ENCODE measurements at places on chromosomes 7 and 10. TPM values are rescaled to one million over a fixed set of nuclear protein-coding genes. Genes with fewer than 3 reads are reported as not detected.

Gene AP3M1
- total RNA-seq = 41.8 TPM

Gene NKX1-2
- not detected for total RNA-seq

DNA sequence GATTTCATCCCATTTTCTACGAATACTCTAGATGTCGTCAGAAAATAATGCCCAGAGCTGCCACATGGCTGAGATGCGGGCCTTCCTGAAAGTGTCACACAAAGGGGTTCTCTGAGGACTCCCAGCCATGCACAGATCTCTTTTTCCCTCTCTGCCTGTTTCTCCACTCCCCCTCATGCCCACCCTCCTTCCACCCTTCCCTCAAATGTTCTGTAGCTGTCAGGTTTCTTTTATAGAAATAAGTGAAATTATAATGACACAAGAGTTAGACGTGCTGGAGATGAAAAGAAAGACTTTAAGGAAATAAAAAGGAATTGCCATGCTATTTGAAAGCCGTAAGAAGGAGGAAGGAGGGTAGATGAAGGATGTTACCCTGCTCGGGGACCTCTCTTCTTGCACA, 819.3 kb upstream of the CELF2 start:
- no peak for DNase-seq

- no peak for DNase-seq
These were observed 40.4 kb upstream of the AGMO start for GRCh38 chr7:15602236-15602635.

DNA sequence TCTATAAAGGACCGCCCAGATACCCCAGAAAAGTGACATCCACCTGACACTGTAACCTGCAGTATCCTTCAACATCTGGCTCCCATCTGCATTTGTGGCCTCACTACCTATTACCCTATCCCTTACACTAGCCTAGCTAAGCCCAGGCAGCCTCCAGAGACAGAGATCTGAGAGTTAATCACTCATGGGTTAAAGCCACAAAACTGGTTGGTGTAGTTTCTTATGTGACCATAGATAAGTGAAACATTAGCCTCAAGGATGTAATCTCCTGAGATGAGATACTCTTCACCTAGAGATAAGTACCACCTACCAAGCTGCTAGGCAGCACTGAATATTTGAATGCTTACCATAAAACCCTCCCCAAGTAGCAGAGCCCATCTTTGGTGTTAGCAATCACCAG, 35.4 kb downstream of the CTTNBP2 start:
- no peak for DNase-seq

GRCh38 chr7:52410032-52410431, 625.4 kb upstream of the POM121L12 start:
- no peak for DNase-seq

GRCh38 chr10:105770524-105771212, 1129.6 kb downstream of the SORCS3 start:
- DNase-seq = no peak

- DNase-seq = no peak
These were observed 223.3 kb downstream of the LRMDA start for GRCh38 chr10:75654772-75655171.

GRCh38 chr10:103535595-103535994, 42.1 kb downstream of the NEURL1 start:
- DNase-seq = no peak

GRCh38 chr10:33136271-33136670, 178.2 kb upstream of the ITGB1 start:
- DNase-seq = no peak

GRCh38 chr10:132457328-132458070, 60.5 kb downstream of the PWWP2B start:
- DNase-seq = no peak

All from activated CD4-positive, alpha-beta memory T cell treated with anti-CD3 and anti-CD28 coated beads, Interleukin-2, amount 10 ng/mL, durations not matched to agents 7 days and 5 days (primary cell).